Memory B cell (primary cell): ENCODE measurements at places on chromosomes 16 and 17.

- H3K4me3 ChIP-seq = no peak overlapping the region
- H3K27ac ChIP-seq = no peak overlapping the region
- H3K27me3 ChIP-seq = no peaks in the 10 kb centered on the region
- peaks cover 19% of the 10 kb centered on the region for H3K36me3 ChIP-seq
- peaks cover 7% of the 10 kb centered on the region for H3K4me1 ChIP-seq
These were observed 154.2 kb downstream of the VPS53 start for GRCh38 chr17:560432-560873.

DNA sequence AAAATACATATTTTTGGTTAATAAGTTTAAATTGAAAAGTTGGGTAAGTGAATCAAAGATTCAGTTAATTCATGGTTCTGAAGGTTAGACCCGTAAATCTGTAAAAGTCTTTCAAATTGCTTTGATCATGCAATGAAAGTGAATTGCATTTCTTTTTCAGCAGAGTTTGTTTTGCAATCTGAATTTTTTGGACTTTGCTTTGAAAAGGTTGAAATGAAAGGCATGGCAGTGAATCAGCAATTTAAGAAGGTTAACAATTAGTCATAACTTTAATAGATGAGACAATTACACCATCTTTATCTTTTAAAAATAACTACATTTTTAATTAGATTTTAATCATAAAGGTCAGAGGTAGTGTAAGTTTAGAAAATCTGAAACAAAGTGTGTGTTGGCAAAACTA is 310.9 kb upstream of the KCNJ16 start:
- no peaks in the 10 kb centered on the region for H3K4me1 ChIP-seq
- DNase-seq = no peak
- no peak overlapping the region for H3K27ac ChIP-seq
- no peaks in the 10 kb centered on the region for H3K36me3 ChIP-seq

DNA sequence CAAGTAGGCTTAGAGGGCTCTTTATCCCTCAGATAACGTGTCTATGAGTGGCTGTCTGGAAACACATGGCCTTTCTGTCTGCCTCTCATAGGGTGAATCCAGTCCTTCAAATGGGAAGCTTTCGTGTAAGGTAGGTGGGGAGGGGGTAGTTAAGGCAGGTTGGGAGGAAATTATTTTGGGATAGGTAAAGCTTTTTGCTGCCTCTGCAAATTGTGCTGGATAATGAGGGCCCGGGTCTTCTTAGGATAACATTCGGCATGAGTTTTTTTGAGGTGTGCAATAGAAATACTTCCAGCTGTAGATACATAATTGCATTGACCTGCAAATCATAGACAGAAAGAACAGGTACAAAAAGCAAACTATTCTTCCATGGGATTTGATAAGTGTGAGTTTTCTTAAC is 189.7 kb downstream of the PRKCA start:
- H3K4me1 ChIP-seq = no peaks in the 10 kb centered on the region
- DNase-seq = no peak
- H3K27me3 ChIP-seq = peaks cover 2% of the 10 kb centered on the region
- no peaks in the 10 kb centered on the region for H3K36me3 ChIP-seq
- H3K27ac ChIP-seq = no peak overlapping the region

GRCh38 chr16:19783363-19784182 is 65.5 kb downstream of the IQCK start:
- H3K27ac ChIP-seq = no peak overlapping the region
- H3K4me3 ChIP-seq = no peak overlapping the region
- peaks cover 1% of the 10 kb centered on the region for H3K27me3 ChIP-seq

DNA sequence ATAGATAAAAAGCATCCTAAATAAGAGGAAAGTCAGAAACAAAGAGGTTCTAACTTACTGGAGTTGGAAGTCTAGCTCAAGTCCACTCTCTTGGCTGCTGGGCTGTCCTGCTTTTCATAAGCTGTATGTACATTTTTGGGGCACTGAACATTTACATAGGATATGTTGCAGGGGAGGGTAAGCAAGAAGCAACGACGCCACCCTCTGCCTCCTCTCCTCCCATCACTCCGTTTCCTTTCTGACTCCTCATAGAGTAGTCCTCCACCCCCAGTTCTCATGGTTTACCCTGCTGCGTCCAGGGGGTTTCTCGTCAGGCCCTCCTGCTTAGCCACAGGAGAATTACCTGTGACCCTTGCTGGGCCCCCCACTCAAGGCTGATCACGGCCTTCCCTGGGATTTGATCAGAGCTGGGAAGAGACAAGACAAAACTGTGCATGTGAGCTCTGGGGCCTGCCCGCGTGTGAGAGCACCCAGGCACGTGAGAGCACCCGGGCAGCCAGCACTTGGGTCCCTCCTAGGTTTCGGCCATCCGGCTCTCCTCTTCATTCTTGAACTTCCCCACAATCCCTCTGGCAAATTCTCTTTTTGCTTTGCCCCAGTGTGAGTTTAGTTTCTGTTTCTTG is 37.1 kb downstream of the TMEM11 start:
- no peaks in the 10 kb centered on the region for H3K4me1 ChIP-seq
- DNase-seq = no peak
- no peaks in the 10 kb centered on the region for H3K27me3 ChIP-seq
- H3K36me3 ChIP-seq = peaks cover 15% of the 10 kb centered on the region
- H3K4me3 ChIP-seq = no peak overlapping the region
- no peak overlapping the region for H3K27ac ChIP-seq

DNA sequence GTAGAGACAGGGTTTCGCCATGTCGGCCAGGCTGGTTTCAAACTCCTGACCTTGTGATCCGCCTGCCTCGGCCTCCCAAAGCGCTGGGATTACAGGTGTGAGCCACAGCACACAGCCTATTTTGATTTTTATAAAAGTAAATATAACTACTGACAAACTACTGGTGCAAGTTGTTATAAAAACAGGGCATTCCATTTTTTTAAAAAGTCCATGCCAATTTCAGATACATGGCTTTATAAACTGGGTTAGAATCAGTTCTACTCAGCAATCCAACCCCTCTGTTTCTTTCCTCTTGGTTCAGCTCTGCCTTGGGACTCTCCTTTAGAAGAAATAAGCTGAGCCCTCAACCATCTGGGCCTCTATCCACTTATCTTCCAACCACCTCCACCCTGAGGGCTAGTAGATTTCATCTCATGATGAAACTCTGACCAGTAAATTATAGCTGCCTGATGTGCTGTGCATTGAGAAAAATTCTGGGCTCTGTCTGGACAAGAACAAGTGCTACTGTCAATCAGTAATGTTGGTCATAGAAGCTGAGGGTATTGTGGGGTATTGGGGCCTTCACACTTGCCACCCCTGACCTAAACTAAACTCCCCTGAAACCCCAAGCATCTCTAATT is 10.2 kb downstream of the RANBP10 start:
- H3K27me3 ChIP-seq = no peaks in the 10 kb centered on the region
- peak overlapping the region; percentile 5 for H3K27ac ChIP-seq
- no peak for DNase-seq
- no peak overlapping the region for H3K4me3 ChIP-seq
- H3K4me1 ChIP-seq = peaks cover 20% of the 10 kb centered on the region

GRCh38 chr17:63435681-63436522 is 10.2 kb downstream of the CYB561 start:
- peak; percentile 55 for DNase-seq
- H3K27ac ChIP-seq = no peak overlapping the region
- no peaks in the 10 kb centered on the region for H3K36me3 ChIP-seq
- peaks cover 10% of the 10 kb centered on the region for H3K4me1 ChIP-seq
- H3K27me3 ChIP-seq = peaks cover 1% of the 10 kb centered on the region

DNA sequence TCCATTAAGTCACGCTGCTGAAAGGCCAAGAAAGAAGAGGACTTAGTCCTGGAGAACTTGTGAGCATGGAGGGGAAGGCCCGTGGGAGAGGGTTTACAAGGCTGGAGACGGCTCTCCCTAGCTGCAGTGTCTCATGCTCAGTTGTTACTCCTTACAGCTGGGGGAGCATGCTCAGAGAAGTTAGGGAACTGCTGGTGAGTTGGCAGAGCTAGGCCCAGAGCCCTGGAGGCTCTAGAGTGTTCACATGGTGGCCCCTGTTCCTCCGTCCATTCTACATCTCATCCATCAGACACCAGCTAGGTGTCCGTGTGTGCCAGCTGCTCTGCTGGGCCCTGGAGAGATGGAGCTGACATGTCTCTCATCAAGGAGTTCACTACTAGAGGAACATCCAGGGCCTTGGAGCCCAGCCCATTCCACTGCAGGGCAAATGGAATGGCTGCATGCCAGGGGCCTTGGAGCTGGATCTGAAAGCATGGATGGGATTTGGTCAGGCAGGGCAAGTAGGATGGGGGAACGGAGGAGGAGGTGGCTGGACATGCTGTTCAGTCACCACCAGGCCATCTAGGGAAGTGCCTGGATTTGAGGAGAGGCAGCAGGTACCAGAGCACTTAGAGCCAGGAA is 6.3 kb downstream of the XYLT2 start:
- DNase-seq = no peak
- no peak overlapping the region for H3K4me3 ChIP-seq
- H3K27ac ChIP-seq = no peak overlapping the region
- no peaks in the 10 kb centered on the region for H3K27me3 ChIP-seq
- H3K4me1 ChIP-seq = peaks cover 23% of the 10 kb centered on the region

- H3K27me3 ChIP-seq = no peaks in the 10 kb centered on the region
- no peaks in the 10 kb centered on the region for H3K4me1 ChIP-seq
- no peak overlapping the region for H3K27ac ChIP-seq
These were observed 272.4 kb upstream of the CDH11 start for GRCh38 chr16:65394281-65394680.

GRCh38 chr17:54968988-54969332 is 395 bp downstream of the STXBP4 start:
- no peak overlapping the region for H3K4me3 ChIP-seq
- no peak overlapping the region for H3K27ac ChIP-seq
- peaks cover 2% of the 10 kb centered on the region for H3K36me3 ChIP-seq
- no peak for DNase-seq

DNA sequence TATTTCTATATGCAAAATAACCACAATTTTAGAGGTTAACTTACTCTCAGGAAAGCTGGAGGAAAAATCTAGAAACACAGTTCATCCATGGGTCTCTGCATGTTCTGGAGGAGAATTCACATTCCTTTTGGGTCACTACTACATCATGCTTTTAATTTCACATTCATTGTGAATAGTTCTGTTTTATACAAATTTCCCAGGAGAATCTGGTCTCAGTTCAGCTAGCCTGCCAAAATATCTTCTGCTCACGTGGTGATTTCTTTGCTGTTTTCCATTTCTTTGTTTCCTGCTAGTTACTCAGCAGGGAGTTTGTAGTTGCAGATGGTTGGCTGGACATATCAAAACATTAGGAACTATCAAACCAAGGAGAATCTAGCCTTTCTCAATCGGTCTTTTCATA is at the start of gene ABCA9:
ABCA9 (minus strand) TSS at position 106 of the 400 bp plus-strand sequence. CDS start 9,801 bp downstream, outside the sequence.
- H3K36me3 ChIP-seq = peaks cover 6% of the 10 kb centered on the region
- peaks cover 1% of the 10 kb centered on the region for H3K27me3 ChIP-seq
- peaks cover 7% of the 10 kb centered on the region for H3K4me1 ChIP-seq
- no peak within 1 kb of the TSS for H3K4me3 ChIP-seq

DNA sequence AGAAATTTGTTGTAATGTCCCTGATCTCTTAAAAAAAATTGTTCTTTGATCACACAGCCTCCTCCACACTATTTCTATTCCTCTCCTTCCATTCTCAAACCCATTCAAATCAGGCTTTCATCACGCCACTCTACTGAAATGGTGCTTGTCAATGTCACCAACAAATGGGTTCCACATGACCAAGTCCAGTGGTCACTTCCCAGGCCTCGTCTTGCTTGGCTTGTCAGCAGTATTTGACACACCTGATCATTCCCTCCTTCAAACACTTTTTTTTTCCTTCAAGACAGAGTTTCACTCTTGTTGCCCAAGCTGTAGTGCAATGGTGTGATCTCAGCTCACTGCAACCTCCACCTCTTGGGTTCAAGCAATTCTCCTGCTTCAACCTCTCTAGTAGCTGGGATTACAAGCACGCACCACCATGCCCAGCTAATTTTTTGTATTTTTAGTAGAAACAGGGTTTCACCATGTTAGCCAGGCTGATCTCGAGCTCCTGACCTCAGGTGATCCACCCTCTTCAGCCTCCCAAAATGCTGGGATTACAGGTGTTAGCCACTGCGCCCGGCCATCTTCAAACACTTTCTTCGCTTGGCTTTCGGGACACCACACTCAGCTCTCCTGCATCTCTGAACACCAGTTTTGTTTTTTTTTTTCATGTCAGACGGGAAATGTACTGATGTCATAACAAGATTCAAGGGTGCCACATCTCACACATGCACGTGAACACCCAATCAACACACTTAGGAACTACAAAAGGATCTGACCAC is 18.3 kb downstream of the NQO1 start:
- H3K4me3 ChIP-seq = no peak overlapping the region
- peaks cover 1% of the 10 kb centered on the region for H3K36me3 ChIP-seq
- peak overlapping the region; percentile 48 for H3K27ac ChIP-seq

DNA sequence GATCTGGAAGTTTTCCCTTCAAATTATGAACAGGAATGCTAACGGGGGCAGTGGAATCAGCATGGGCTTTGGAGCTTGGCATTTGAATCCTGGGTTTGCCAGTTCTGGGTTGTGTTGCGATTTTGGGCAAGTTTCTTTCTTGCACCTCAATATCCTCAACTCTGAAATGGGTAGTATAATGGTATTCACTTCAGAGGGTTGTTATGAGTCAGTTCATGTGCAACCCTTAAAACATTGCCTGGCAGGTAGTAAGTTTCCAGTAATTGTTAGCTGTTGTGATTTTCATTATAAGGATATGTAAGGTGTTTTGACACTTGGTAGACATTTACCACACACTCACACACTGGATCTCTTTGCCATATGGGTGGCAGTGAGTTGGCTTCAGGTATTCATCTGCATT is 33.4 kb downstream of the SNX29 start:
- peaks cover 23% of the 10 kb centered on the region for H3K4me1 ChIP-seq
- no peaks in the 10 kb centered on the region for H3K27me3 ChIP-seq
- H3K36me3 ChIP-seq = peaks cover 21% of the 10 kb centered on the region
- no peak overlapping the region for H3K4me3 ChIP-seq

DNA sequence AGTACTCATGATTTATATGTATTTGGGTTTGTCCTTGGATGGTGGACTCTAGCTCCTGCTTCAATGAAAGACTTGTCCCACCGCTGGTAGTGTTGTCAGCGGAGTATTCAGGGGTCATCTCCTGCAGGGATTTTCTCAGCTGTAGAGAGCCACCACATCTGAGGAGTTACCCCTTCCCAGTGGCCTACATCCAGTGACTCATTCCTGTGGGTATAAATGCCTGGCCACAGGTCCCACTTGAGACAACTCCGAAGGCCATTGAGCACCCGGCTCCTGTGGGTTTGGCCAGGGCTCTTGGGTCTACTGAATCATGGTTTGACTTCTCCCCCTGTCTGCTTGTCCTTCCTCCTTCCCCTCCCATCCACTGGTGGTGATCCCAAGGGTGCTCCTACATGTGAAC is 34.6 kb upstream of the WSB1 start:
- H3K4me1 ChIP-seq = peaks cover under 1% of the 10 kb centered on the region
- no peak overlapping the region for H3K27ac ChIP-seq
- no peaks in the 10 kb centered on the region for H3K36me3 ChIP-seq
- no peaks in the 10 kb centered on the region for H3K27me3 ChIP-seq
- H3K4me3 ChIP-seq = no peak overlapping the region
